ENCODE measurements at places on chromosomes 3 and 15.

GRCh38 chr3:1787094-1787493 lies 311.6 kb upstream of the CNTN4 start:
- no peak for DNase-seq

- no peak for DNase-seq
These were observed 22.8 kb downstream of the STRIT1 start for GRCh38 chr3:155270485-155271342.

DNA sequence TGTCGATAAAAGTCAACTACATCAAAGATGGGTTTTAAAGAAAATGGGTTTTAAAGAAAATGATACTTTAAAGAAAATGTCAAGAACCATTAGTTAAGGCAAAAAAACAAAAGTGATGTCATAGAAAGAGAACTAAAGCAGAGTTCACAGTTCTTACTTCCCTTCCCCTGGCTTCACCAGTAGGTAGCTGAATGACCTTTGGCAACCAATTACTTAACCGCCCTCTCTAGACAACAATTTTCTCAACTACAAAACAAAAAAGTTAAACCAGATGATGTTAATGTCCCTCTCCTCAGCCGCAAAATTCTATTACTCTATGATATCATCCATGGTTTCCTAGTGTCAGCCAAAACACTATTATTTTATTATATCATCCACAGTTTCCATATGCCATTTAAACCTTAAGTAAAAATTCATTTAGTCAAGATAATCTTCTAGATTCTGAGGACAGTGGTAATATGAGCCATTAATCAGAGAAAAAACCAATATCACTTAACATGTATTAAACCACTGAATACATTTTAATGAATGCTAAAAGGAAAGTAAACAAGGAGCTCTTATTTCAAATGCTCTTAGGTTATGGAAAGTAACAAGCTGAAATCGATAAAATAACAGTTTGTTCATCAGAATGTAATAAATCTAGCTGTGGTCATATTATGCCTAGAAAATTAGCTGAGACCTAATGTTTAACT lies 13.1 kb downstream of the RYK start:
- DNase-seq: no peak

DNA sequence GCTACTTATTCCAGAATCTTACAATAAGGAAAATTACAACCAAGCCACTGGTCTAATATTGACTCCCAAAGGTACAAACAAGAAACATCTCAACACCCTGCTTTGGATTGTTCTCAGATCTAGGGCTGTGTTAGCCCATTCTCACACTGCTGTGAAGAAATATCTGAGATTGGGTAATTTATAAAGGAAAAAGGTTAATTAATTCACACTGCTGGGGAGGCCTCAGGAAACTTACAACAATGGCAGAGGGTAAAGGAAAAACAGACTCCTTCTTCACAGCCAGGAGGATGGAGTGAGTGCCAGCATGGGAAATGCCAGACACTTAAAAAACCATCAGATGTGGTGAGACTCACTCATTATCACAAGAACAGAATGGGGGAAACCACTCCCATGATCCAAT lies 208.3 kb downstream of the ULK4 start:
- no peak for DNase-seq

- no peak for DNase-seq
These were observed 473.6 kb downstream of the FOXP1 start for GRCh38 chr3:71109977-71110285.
